Activated T-helper 9 cell treated with anti-CD3 and anti-CD28 coated beads, Interleukin-2, amount 50 U/mL, for 16 hours (primary cell): ENCODE measurements at places on chromosomes 12 and 14.

DNA sequence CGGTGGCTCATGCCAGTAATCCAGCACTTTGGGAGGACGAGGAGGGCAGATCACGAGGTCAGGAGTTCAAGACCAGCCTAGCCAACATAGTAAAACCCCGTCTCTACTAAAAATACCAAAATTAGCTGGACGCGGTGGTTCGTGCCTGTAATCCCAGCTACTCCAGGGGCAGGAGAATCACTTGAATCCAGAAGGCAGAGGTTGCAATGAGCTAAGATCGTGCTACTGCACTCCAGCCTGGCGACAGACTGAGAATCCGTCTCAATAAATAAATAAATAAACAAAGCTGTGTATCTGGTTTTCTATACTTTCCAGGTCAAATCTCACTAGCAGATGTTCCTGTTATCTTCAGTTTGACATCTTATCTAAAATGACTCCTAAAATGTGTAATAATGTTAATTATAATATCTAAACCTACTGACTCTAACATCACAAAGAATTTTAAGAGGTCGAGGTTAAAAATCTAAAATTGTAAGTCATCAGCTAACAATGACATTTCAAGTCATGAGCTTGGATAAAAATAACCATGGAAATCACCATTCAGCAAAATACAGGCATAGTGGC lies 2.4 kb upstream of the SRP54 start:
- no peak for DNase-seq

DNA sequence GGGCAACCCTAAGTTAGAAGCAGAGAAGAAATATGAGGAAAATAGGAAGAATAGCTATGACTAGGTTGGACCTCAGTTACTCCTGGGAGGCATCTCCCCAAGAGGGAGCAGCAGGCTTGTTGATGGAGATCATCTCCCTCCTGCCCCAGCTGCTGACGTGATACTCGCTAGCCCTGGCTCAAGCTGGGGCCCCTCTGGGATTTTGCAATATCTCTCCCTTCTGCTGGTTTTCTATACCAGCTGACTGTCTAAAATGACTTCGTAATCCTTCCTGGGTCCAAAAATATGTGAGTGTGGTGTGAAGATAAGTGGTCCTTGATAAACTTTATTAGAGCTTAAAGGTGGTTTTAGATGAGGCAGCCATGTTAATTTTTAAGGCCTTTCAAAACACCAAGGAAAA lies 4.5 kb upstream of the HECTD4 start:
- no peak for DNase-seq

GRCh38 chr12:43540470-43540869 lies 11.5 kb downstream of the ADAMTS20 start:
- no peak for DNase-seq

- no peak for DNase-seq
Measured at GRCh38 chr14:61478971-61479473, 157.6 kb downstream of the PRKCH start.

- DNase-seq: no peak
Measured at GRCh38 chr12:572532-572899, 90.7 kb downstream of the NINJ2 start.
